Pulmonary artery endothelial cell (primary cell): ENCODE measurements at places on chromosomes 11 and 22. TPM values are rescaled to one million over a fixed set of nuclear protein-coding genes. Genes with fewer than 3 reads are reported as not detected.

DNA sequence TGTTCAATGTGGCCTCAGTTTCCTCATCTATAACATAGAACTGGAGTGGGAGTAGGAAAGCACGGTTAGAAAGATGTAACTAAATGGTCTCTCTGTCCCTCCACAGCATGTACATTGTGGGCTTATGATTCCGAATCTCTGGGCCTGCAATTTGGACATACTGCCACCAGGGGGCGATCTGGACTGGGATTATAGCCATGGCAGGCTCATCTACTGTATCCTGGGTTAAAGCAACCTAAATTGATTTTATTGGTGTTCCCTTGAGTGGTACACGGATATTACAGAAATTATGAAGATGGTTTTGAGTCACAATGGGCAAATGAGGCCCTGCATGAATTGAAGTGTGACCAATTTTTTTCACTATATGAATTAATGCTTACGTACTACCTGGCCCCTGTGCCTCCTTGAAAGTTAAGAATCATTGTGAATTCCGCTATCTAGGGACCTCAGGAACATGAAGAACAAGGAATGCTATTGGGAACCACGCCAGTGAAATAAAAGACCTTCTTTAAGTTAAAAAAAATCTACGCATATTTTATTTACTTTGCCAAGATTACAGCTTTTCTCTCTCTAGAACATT lies 32.9 kb downstream of the TST start:
- DNase-seq = no peak

GRCh38 chr11:118909619-118910308 lies 16.0 kb downstream of the BCL9L start:
- no peak for DNase-seq

DNA sequence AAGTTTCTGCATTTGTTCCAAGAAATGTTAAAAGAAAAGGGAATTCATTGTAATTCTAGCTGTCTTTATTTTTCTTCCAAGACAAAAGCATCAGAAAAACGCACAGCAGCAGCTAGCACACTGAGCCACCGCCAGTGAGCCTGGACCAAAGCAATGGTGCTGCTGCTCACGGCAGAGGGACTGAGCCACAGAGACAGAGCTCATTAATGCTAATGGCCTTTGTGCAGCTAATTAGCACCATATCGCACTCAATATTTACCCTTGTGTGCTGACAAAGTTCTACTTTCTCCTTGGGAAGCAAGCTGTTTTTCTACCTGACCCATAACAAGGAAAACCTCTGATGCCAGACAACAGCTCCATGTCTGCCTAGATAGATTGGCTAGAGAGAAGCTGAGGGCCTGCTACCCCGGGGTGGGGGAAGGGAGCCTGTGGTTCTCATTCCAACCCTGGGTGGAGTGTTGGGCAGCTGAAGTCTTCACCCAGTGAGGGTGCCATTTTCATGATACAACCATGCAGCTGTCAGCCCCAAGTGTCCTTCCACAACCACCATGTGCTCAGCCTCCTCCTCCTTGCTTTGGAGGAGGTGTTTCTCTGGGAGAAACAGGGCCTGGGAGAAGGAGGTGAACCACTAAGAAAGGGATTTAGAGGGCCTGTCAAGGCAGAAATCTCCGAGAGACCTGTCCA lies 131.1 kb upstream of the NCAM1 start:
- no peak for DNase-seq

GRCh38 chr11:1304380-1304779 lies 5.1 kb downstream of the TOLLIP start:
- DNase-seq = no peak

- no peak for DNase-seq
Measured at GRCh38 chr11:128789497-128790150, 77.5 kb downstream of the KCNJ1 start.

- DNase-seq = no peak
Measured at GRCh38 chr11:115423728-115424459, 80.3 kb downstream of the CADM1 start.

DNA sequence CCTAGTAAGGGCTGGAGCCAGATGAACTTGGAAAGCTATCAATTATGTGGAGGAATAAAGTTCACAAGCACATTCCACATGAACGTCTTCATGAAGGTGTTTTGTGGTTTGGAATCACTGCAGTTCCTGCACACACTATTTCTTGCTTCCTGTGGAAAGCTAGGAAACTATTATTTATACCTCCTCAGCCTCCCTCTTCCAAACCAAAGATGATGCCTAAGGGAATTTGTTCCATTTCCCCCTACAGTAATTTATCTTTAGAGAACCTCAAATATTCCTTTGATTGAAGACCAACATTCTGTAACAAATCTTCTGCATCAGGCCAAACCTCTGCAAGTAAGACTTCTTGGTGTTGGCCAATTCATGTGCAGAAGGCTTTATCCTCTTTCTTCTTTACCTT lies 115.8 kb upstream of the ARHGAP20 start:
- DNase-seq = no peak

DNA sequence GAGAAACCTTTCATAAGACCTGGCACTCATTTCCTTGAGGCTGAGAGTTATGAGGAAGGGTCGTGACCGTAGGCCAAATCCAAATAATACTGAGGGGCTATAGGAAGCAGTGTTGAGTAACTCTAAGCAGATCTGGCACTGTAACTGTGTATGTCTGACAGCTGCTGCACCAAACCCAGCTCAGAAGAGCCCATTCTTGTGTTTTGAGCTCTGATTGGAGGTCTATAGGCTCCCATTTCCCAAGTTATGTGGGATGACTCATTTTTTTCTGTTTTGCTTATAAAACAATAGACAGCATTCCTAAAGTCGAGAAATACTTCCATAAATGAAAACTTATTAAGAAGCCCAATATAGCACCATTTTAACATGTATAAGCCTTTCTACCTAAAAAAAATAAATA lies 645.8 kb downstream of the DLG2 start:
- no peak for DNase-seq

Gene LARGE1
- 2.8 and 3.9 TPM in 2 replicates for total RNA-seq

Gene FXYD2
- total RNA-seq = 0.13 and 0.32 TPM in 2 replicates

Gene RNF141
- 22.7 and 36.1 TPM in 2 replicates for total RNA-seq
